Effector memory CD8-positive, alpha-beta T cell (primary cell): ENCODE measurements at places on chromosomes 1 and 21.

DNA sequence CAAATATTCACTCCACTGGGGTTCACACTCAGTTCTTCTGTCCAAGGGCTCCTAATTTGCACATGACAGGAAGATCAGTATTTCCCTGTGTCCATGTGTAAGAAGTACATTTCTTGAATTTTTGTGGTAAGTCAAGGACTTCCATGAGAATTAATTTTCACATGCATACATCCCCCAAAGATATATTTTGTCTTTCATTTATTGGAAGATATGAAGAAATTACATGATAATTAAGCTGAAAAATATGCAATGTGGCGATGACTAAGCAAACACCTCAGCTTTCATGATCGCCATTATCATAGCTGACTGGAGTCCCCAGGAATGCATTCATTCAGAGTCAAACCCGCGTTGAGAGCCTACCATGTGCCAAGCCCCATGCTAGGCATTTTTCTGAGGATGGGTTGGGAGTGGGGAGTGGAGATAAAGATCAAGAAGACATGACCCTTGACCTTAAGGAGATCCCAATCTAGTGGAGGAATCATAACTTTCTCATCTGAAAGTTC is 104.6 kb upstream of the F3 start:
- DNase-seq, result no peak

DNA sequence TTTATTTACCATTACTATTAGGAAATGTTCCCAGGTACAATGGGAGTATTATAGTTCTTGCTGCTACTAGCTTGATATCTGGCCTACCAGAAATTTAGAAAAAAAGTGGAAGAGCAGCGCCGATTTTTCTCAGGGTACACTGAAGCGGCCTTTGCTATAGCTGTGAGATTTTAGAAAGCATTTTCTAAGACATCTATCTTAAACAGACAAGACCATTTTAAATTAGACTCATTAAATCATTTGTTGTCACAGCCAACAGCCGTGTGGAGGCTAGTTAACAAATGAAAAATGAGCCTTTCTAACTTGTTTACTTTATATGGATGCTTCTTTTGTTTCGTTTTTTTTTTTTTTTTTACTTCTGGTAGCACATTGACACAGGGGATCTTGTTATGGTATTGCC is 183.2 kb upstream of the ZRANB2 start:
- no peak for DNase-seq

GRCh38 chr1:22490309-22490708 is 38.7 kb downstream of the ZBTB40 start:
- DNase-seq, result no peak

DNA sequence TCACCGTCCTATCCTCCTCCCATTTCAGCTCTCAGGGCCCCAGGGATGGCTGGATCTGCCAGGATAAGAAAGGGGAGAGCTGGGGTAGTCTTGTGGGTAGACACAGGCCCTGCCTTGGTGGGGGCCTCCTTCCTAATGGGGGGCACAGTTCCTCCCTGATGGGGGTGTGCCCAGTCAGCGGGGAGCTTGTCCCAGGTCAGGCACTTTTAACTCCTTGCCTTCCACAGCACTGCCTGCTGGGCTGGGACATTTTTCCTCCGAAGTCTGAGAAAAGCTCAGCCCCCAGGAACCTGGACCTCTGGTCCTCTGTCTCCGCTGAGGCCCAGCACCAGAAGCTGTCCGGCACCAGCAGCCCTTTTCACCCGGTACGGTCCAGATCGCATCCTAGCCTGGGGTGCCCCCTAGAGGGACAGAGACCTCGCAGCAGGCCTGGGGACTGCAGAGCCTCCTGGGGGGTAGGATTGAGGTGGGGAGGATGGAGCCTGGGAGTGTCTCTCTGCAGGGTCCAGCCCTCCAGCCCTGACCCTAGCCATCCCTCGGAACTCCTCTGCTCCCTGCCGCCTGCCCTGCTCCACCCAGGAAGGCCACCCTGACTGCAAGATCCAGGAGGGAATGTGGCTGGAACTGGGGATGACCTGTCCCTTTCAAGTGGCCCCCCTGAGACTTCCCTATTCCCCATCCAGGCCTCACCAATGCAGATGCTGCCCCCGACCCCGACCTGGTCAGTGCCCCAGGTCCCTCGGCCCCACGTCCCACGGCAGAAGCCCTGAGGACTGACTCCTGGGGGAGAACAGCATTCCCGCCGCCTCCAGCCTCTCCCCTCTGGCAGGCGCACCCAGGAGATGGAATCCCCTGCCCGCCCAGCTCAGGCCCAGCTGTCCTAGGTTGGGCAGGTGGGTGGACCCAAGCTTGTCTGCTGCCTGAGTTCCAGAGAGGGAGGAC is 12.0 kb downstream of the MIIP start:
- DNase-seq, result no peak

GRCh38 chr1:244353551-244354091 is 98.1 kb downstream of the ADSS2 start:
- no peak for DNase-seq

- DNase-seq, result no peak
These were observed 80.4 kb downstream of the KIF26B start for GRCh38 chr1:245235156-245235555.

DNA sequence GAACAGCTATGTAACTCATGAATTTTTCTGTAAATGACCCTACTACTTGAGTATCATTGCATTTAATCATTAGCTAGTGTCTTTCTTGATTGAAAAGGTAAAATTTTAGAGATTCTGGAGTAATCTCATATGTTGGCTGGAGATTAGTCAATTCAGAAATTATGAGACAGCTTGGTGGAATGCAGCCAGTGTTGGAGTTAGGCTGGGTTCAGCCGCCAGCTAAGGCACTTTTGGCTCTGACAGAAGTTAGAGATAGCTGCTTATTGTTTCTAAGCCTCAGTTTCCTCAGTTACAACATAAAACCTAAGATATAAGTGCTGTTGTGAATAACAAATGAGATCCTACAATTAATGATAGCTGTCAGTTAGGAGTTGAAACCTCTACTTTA is 49.4 kb downstream of the TBCE start:
- no peak for DNase-seq

DNA sequence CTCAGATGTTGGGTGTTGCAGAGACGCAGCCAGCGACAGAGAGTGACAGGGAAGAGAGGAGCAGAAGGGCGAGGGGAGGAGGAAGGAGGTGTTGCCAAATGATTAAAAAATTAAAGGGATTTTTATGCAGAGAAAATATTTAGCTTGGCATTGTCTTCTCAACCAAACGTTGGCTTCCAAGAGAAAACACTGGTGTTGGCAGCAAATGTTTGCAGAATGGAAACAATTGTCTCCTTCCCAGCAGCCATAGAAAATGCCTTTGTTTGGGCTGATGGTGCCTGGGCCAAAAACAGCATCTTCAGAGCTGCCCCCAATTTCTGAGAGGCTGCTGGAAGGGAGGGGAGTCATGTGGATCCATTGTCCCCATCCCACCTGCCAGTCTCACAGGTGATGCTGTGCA is 29.7 kb upstream of the GRIK3 start:
- DNase-seq, result no peak

DNA sequence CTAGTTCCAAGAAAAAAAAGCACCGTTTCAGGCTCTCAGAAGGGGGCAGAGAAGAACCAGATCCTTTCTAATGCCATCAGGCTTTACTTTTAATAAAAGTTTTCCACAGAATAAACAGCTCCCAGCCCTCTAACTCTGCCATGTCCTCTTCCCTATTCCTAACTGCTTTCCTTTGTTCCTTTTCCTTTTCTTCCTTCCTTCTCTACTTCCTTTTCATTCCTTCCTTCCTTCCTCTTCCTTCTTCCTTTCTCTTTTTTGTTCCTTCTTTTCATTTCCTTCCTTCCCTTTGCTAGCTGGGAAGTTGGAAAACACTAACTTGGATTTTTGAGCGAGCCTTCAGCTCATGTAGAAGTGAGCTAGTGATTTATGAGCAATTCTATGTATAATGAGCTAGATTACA is 46.2 kb downstream of the KDM5B start:
- no peak for DNase-seq

DNA sequence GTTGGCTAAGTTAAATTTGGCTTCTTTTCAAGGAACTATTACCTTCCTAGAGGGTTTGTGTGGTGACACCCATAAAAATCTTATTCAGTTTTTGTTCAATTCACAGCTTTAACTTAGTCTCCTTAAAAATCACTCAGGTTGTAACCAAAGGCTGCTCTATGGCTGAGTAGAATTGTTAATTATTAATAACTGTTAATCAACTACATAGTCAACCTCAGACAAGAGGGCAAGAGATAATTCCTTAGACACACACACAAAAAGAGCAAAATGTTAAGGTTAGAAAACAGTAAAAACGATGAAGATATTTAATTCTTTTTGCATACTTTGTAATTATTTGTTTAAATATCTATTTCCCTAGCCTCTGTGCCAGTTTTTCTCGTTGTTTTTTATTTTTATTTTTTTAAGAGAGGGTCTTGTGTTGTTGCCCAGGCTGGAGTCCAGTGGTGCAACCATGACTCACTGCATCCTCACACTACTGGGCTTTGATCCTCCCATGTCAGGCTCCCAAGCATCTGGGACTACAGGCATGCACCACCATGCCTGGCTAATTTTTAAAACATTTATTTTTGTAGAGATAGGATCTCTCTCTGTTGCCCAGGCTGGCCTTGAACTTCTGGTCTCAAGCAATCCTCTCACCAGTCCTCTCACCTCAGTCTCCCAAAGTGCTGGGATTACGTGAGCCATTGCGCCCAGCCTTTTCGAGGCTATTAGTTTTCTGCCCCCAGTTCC is 215.2 kb downstream of the DISC1 start:
- no peak for DNase-seq

GRCh38 chr1:162383516-162383915 is 2.0 kb downstream of the C1orf226 start:
- no peak for DNase-seq

- DNase-seq, result no peak
These were observed 145.6 kb downstream of the HMGB4 start for GRCh38 chr1:34009340-34009985.

DNA sequence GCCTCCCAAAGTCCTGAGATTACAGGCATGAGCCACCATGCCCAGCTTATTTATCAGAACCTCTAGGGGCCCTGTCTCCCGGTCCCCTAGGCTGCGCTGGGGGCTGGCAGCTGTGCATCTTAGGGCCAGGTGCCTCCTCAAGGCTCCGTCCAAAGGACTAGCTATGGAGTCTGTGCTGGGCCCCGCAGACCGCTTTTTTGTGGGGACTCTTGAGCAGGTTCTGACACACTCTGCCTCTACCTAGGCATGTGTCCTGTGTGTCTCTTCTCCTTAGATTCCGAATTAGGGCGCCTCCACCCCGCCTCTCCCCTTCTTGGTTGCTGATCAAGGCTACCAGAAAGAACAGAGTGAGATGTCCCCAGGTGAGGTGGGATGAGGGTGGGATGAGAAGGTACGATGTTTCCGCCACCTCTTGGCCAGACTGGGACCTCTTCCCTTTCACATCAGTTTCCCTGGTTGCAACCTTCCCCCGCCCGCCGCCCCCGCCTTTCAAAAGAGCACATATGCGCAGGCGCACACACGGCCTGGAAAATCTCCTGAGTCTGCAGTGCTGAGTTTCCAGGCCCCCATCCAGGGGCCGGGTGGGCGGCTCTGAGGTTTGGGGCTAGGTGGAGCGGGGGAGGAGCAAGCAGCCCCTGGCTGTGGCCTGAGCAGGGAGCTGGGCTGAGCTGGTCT is 5.0 kb upstream of the PTPN7 start:
- DNase-seq, result no peak
